Activated CD8-positive, alpha-beta memory T cell treated with anti-CD3 and anti-CD28 coated beads, Interleukin-2, amount 10 ng/mL, durations not matched to agents 7 days and 5 days (primary cell): ENCODE measurements at places on chromosomes 16 and 17.

- no peak for DNase-seq
Observed at GRCh38 chr16:71645450-71645849, 19.5 kb downstream of the MARVELD3 start.

GRCh38 chr17:39867880-39868553 lies at the start of gene ZPBP2:
TSS of gene ZPBP2 (plus strand) at chr17:39868202. CDS start at chr17:39868355, 153 bp downstream.
- DNase-seq, result peak; percentile 76

DNA sequence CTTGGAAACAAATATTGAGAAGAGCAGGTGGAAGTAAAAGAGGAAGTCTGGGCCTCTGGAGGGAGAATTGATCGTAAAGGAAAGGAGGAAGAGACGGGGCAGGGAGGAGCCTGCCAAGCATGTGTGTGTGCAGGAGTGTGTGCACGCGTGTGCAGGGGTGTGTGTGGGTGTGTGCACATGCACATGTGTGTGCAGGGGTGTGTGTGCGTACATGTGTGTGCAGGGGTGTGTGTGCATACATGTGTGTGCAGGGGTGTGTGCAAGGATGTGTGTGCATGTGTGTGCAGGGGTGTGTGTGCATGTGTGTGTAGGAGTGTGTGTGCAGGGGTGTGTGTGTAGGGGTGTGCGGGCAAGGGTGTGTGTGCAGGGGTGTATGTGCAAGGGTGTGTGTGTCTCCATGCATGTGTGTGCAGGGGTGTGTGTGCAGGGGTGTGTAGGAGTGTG lies 10.0 kb downstream of the CEP295NL start:
- DNase-seq, result no peak

DNA sequence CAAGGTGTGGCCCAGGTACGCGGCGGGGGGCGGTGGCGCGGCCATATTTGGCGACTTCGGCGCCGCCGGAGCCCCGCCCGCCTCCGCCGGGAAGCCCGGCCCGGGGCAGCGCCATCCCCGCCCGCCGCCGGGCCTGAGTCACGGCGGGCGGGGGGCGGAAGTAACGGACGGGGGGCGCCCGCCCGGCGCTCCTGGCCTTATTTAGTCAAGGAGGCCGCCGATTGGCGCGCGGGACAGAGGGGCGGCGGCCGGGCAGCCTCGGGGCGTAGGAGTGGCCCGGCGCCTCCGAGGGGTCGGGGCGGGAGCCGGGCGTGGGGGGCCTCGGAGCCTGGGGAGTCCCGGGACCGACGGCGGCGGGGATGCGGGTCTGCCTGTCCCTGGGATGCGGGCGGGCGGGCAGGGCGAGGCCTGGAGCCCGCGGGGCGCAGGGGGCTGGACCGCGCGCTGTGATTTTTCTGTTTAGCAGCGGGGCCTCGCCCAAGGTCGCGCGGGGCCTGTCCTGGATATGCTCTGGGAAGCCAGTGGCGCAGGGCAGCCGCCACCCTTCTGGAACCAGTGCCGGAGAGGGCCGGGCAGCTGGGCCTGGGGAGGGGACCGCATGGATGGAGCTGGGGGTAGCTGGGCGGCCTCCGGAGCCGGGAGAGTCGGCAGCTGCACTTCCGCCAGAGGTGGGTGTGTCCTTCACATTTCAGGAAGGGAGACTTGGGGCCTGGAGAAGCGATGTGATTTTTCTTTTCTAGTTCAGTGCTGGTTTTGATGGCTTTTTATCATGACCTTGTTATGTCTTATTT lies 2.3 kb upstream of the ACTG1 start:
- peak; percentile 79 for DNase-seq

- peak; percentile 50 for DNase-seq
Observed at GRCh38 chr17:63751806-63752205, 10.2 kb upstream of the STRADA start.

GRCh38 chr17:8944748-8945147 lies 20.8 kb downstream of the PIK3R5 start:
- DNase-seq, result no peak

- no peak for DNase-seq
Observed at GRCh38 chr16:10646581-10647263, 48.0 kb downstream of the TEKT5 start.

DNA sequence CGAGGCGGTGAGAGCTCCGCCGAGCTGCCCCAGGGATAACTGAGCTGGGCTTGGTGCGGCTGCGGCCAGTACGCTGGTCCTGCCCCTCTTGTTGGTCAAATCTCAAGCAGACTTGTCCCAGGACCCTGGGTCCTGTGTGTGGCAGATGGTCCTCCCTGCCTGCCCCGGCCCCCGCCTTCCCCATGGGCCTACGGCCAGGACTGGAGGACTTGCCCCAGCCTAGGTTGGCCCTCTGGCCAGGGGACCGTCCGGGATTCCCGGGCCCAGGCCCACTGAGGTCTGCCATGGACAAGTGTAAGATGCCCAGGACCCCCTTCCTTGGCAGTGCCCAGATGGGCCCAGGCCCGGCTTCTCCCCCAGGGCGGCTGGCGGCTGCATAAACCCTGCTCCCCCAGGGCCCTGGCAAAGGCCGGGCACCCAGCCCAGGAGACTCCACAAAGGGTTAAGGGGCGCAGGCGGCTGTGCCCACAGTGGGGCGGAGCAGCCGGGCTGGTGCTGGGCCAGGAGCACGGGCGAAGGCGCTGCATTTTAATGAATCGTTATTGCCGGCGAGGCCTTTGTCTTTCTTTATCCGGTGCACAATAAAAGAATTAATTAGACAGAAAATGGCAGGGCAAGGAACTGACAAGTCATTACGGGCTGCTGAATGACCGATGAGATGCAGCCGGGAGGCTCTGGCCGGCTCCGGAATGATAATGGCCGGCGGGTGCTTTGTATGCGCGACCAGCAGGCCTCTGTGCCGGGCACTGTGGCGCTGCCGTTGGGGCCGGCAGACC lies 9.1 kb downstream of the SOX8 start:
- DNase-seq, result no peak

GRCh38 chr17:79819534-79820276 lies 19.5 kb downstream of the CBX4 start:
- no peak for DNase-seq

- DNase-seq, result no peak
Observed at GRCh38 chr16:20181416-20181815, 107.7 kb upstream of the GPR139 start.

DNA sequence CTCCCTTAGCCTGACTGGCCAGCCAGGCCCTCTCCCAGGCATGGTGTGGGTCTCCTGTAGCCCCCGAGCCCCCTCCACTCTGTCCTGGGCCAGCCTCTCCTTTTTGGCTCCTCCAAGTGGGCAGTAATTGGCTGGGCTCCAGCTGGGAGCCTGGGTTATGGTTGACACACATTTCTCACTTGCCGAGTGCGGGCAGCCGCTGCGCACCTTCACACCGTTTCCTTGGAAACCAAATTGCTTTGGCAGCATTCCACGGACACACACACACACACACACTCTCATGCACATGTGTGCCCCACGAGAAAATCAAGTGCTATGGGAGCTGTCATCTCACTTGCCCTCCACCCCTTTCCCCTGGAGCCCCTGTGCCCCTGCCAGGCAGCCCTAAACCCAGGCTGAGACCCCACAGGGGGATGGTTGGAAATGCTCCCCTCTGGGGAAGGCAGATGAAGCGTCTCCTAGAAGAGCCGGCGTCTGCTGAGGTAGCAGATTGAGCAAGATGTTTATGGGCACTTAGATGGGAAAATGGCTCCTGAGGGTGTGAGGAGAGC lies 402.7 kb upstream of the TNRC6C start:
- DNase-seq, result no peak

DNA sequence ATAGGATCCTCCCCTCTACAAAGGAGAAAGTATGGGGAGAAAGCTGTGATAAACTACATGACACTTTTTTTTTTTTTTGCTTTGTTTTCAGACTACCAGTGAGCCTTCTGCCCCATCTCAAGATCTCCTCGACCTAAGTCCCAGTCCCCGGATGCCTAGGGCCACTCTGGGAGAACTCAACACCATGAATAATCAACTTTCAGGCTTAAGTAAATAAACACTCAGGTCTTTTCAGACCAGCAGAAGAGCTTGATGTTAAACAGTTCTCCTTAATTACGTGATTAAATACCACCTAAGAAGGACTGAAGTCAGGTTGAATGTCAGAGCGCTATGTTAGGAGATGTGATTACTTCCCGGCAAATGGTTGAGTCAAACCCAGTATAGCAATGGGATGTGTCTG lies 31.4 kb downstream of the COX11 start:
- no peak for DNase-seq

DNA sequence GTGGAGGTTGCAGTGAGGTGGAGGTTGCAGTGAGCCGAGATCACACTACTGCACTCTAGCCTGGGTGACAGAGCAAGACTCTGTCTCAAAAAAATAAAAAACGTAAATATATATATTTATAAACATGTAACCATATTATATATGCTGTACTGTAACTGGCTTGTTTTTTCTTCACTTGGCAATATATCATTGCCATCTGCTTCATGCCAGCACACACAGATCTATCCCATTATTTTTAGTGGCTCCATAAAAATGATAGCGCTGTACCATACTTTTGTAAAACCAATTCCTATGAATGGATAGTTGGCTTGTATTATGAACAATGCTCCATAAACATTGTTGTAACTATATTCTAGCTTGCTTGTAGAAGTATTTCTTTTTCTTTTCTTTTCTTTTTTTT lies 49.5 kb downstream of the GPRC5B start:
- no peak for DNase-seq

GRCh38 chr17:73290399-73291259 lies 21.2 kb downstream of the CDC42EP4 start:
- DNase-seq, result no peak

DNA sequence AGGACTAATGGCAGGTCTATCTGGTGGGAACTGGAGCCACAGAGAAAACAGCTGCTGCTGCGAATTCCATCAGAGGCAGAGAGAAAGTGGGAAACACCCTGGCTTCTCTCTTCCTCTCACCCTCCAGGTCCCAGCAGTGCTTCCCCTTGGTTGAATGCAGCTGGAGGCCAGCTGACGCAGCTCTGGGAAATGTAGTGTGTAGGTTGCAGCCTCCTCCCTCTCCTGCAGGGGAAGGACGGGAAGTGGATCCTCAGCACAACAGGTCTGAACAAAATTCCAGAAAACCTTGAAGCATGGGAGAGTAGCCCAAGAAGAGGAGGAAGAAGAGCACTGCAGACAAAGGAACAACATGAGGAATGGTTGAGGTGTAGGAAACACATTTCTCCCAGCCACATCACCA lies 67.8 kb upstream of the MMP2 start:
- DNase-seq, result no peak

DNA sequence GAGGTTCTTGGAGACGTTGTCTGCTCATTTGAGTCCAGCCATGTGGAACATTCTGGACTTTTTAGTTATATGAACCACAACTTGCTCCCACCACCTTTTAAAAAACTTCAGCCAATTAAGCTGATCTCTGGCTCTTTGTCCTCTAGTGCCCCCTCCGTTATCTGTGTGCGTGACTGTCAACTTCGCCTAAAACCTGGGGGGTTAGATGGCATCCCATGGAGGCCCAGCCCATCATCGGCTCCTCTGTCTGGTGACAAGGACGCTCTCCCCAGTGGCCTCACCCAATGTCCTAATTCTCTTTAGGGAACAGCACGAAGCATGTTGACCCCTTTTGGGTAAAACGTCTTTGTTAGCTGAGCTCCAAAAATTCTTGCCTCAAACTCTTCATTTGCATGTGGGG lies 341.0 kb upstream of the TNRC6C start:
- DNase-seq, result no peak

DNA sequence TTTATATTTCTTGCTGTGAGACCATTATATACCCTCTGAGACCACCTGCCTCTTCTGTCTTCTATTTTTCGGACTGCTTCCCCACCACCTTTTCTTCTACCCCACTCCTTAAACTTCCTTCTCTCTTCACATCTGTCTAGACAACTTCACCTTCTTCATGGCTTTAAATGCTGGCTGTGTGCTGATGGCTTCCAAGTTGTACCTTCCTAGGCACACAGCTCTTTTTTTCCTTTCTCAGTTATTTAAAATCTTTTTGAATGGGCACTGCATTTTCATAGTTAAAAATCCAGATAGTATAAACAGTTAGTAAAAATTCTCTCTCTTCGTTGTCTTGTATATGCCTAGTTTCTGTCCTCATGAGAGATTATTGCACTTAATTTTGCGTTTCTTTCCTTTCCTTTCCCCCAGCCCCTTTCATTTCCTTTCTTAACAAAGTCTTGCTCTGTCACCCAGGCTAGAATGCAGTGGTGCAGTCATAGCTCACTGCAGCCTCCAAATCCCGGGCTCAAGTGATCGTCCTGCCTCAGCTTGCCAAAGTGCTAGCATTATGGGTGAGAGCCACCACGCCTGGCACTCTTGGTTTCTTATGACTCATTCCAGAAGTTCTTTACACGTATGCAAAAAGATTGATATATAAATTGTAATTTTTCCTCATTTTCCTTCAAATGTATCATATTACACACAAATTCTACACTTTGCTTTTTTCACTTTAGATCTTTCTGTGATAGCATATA lies 114.3 kb downstream of the NPIPB5 start:
- peak; percentile 43 for DNase-seq

DNA sequence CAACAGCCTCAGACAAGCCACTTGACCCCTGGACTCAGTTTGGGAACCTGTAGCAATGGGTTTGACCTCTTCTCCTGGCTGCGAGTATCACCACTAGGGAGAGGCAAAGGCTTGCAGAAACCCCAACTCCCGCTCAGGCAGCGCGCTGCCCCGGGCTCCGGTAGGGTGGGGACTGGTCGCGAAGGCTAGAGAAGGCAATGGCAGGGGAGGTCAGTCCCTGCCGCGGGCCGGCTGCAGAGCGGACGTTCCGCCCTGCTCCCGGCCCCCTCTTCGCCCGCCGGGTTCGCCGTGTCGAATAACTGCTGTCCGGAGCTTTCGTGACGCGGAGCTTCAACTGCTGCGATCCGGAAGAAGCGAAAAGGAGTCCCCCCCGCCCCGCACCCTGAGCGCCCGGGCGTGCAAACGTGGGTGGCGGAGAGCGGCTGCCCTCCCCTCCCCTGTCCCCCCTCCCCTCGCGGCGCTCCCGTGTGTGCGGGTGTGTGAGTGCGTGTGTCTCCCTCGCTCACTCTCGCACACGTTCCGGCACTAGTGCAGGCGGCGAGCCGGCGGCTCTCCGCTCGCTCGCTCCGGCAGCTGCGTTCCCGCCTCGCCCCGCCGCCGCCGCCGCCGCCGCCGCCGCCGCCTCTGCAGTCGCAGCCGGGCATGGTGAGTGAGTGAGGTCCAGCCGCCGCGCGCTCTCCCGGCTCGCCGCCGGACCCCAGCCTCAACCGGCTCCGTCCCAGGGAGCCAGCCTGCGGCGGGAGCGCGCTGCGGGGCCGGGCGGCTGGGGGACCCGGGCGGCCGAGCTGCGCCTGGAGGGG lies 772 bp upstream of the SHISA6 start:
- no peak for DNase-seq

- DNase-seq, result peak; percentile 87
Observed at GRCh38 chr17:35433075-35433894, 985 bp upstream of the SLFN12 start.

DNA sequence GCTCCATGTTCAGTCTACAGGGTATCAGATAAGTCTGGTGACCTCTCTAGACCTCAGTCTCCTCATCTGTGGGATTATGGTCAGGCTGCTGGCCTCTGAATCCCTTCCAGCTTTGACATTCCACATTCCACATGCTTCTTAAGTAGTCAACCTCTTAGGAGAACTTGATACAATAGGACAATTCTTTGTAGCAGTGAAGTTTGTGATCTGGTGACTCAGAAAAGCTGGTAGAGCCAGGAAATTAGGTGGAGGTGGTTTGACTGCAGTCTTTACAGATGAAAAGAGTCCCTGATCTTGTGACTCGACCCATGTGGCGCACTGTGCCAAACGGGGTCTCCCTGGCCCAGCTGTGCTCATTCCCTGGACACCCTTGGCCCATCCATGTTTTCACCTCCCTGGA lies 147.8 kb downstream of the NTN1 start:
- no peak for DNase-seq
